Amniotic epithelial cell (primary cell): ENCODE measurements at places on chromosomes 4 and X.

- DNase-seq, result peak; percentile 90
These were observed 51.5 kb upstream of the GPR78 start for GRCh38 chr4:8528713-8529112.

DNA sequence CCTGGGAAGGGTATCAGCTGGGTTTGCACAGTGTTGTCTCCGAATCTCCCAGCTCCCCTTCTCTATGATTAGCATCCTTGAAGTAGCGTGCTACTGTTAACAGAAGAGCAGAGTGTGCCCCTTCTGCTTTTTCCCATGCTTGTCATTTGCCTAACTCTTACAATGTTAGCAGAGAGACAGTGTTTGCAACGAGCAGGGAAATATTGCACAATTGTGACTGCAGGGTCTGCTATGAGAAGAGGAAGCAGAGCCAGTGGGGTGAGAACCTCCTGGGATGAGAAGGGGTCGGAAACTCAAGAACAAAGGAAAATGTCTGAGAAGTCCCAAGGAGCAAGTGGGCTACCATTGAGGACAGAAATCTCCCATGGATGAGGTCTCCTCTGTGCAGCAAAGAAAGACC lies 7.8 kb upstream of the CHRNA9 start:
- DNase-seq, result peak; percentile 42

- DNase-seq, result no peak
These were observed 10.6 kb downstream of the ASMTL start for GRCh38 chrX:1442016-1442665.

GRCh38 chr4:62640296-62640695 lies 1440.2 kb downstream of the ADGRL3 start:
- peak; percentile 0 for DNase-seq

- no peak for DNase-seq
These were observed 705 bp downstream of the RPS6KA3 start for GRCh38 chrX:20265726-20266681.

- DNase-seq, result no peak
These were observed 406.8 kb downstream of the TMA16 start for GRCh38 chr4:163901319-163901718.

- DNase-seq, result no peak
These were observed 99.6 kb downstream of the CFAP47 start for GRCh38 chrX:36019125-36019524.

DNA sequence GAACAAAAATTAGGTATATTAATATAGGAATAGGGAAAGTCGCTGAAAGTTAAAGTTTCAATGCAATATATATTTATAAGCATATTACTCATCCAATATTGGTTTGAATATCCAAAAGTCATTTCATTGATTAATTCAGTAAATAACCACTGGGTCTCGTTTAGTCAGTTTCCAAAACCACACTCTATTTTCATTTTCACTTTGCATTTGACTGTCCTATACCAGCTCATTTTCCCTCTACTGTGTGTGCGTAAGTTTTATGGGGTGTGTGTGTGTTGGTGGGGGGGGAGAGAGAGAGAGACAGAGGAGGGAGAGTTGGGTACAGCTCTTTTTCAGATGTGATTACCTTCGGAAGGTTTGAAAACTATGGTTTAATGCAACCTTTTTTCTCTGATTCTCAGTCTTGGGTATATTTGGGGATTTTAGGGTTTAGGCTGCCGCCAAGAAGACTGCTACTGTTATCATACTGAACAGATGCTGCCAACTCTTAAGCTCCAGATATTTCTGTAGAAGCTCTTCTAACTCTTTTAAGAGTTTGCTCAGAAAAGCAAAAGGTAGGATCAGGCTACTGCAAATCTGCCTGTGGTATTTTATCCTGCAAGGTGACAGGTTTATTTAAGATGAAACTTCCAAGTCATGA lies 1427.4 kb downstream of the PCDH7 start:
- DNase-seq, result no peak

GRCh38 chrX:38055170-38055847 lies 49.0 kb downstream of the SYTL5 start:
- peak; percentile 52 for DNase-seq

DNA sequence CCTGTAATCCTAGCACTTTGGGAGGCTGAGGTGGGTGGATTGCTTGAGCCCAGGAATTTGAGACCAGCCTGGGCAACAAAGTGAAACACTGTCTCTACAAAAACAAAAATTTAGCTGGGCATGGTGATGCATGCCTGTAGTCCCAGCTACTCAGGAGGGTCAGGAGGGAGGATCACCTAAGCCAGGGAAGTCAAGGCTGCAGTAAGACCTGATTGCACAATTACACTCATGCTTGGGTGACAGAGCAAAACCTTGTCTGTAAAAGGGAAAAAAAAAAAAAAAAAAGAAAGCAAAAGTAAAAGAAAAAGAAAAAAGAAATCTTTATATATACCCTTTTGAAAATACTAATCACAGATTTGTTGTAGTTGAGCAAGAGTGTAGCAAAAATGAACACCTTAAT lies 801.0 kb upstream of the IGFBP7 start:
- no peak for DNase-seq

- DNase-seq, result peak; percentile 21
These were observed 41.8 kb downstream of the RPS6KA3 start for GRCh38 chrX:20224814-20225487.

DNA sequence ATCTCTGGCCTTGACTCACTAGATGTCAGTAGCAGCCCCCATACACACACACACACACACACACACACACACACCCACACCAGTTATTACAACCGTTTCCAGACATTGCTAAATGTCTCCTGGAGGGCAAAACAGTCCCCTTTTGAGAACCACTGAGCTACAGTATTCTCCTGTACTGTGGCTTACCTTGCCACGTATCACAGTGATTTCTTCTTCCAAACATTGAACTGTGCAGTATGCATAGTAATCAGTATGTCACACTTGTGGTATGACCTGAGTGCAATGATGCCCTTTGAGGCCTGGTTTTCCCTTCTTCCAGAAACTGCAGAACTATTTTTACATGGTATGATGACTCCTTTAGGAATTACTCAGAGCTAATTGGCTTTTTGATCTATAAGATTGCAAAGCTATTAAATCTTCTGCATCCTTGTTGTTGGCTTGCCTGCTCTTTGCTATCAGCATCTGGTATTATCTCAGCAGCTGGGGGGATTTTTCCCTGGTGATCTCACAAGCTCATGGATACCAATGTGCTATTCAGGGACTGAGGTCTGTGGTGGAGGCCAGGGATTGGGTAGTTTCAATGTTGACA lies 3.6 kb upstream of the THOC2 start:
- peak; percentile 92 for DNase-seq
